ENCODE measurements at places on chromosomes 4 and X.

DNA sequence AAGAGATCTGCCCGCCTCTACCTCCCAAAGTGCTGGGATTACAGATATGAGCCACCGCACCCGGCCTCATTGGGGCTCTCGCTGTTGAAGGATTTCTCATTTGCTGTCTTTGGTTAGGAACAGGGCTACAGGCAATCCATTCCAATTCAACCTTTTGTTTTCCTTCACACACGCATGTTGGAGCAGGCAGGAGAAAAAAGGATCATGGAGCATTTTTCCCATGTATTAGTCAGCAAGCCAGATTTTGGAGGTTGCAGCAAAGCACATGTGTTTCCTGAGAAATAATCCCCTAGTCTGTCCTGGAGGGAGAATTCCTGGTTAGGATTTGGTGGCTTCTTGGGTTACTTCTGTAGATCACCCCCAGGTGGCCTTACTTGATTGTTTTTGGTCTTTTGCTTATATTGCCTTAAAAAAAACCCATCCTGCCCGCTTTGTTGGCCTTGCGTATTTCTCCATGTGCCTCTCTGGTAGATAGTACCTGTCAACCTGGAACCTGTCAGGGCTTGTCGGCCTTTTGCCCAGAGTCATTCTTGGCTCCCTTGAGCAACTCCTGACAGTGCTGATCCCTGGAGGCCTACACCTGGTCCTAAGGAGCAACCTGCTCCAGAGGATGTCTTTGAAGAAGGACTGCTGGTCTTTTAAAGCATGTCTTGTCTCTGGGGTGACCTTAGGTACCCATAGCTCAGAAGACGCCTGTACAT, 82.4 kb upstream of the CLCN4 start:
- DNase-seq, result no peak

DNA sequence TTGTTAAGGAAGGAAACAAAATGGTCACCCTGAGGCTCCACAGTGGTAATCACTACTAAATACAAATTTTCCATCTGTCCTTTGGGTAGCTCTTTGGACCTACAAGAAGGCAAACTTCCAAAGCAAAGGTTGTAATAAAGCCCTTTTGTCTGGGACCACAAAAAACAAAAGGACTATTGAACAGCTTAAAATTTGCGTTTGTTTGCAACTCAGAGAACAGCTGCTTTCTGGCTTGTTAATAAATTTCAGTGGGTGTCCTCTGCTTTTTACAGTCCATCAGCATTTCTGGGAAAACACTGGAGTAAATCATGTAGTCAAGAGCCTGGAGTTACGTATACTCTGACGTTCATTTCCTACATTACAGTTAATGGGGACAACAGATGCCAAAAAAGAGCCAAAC, 439.7 kb upstream of the DIAPH2 start:
- DNase-seq, result no peak

GRCh38 chr4:162075726-162076125, 88.1 kb downstream of the FSTL5 start:
- no peak for DNase-seq

DNA sequence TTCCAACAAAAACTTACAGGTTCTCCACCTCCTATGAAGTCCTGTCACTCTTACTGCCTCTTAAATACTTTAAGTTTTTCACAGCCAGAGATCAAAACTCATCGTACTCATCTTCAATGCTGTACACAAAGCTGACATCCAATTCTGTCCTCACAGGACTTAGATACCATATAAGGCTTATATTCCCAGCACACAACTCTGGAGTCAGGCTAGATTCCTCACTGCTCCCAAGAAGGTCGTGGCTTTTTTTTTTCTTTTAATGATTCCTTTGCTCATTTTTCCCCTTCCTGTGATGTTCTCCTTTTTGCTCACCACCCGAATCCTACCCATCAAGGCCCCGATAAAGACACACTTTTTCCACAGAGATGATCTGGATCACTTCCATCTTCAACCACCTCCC, 914 bp downstream of the TRAPPC2 start:
- no peak for DNase-seq

DNA sequence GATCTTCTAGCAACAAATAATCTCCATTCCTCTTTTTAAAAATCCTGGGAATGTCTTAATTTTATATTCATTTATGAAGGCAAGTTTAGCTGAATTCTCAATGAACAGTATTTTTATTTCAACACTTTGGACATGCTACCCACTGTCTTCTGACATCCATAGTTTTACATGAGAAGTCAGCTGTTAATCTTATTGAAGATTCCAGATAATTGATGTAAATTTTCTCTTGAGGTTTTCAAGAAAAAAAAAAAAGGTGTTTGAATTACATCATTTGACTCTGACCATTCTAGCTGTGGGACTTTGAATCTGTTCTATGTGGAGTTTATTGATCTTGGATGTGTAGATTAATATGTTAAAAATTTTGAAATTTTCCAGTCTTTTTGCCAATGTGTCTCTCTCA, 28.0 kb downstream of the PDHA2 start:
- no peak for DNase-seq

GRCh38 chr4:184387351-184387750, 87.0 kb downstream of the IRF2 start:
- no peak for DNase-seq

- DNase-seq, result no peak
These were observed 136.4 kb downstream of the REPS2 start for GRCh38 chrX:17082831-17083230.

DNA sequence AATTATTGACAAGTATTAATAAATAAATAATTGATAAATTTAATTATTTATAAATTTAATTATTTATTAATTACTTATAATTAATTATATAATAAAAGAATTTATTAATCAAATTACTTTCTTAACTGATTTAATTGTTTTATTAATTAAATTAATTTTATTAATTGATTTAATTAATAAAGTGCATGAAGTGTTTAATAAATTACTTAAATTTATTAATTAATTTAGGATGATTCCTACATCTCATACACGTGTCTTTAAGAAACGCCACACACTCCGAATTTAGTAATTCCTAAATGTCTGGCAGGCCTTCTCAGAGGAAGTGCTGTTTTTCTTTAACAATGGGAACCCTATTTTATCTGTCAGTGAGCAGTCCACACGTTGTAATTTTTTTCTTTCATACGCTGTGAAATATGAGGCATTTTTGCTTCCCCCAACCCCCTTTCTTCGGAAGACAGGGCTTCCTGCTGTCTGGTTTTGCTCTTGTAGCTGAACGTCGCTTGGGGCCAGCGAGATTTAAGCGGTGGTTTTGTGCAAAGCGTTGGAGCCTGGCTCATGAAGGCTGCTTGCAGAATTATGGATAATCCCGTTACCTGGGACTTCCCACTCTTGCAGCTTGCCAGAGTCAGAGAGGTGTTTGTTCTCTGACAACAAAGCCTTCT, 46.8 kb downstream of the CRLF2 start:
- DNase-seq, result no peak

DNA sequence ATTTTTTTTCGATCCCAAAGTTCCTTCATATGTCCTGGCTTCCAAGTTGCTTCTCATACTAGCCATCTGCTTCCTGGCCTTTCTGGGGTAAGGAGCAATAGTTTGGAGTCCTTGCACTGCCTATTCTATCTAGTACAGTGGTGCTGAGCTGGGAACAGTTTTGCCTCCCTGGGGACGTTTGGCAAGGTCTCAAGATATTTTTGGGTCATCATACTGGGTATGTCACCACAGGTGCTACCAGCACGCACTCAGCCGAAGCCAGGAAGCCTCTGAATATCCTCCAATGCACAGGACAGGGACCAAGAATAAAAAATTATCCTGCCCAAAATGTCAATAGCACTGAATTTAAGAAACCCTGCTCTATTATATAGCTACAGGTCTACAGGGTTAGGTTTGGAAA, 35.4 kb upstream of the TMSB15B start:
- DNase-seq, result no peak

DNA sequence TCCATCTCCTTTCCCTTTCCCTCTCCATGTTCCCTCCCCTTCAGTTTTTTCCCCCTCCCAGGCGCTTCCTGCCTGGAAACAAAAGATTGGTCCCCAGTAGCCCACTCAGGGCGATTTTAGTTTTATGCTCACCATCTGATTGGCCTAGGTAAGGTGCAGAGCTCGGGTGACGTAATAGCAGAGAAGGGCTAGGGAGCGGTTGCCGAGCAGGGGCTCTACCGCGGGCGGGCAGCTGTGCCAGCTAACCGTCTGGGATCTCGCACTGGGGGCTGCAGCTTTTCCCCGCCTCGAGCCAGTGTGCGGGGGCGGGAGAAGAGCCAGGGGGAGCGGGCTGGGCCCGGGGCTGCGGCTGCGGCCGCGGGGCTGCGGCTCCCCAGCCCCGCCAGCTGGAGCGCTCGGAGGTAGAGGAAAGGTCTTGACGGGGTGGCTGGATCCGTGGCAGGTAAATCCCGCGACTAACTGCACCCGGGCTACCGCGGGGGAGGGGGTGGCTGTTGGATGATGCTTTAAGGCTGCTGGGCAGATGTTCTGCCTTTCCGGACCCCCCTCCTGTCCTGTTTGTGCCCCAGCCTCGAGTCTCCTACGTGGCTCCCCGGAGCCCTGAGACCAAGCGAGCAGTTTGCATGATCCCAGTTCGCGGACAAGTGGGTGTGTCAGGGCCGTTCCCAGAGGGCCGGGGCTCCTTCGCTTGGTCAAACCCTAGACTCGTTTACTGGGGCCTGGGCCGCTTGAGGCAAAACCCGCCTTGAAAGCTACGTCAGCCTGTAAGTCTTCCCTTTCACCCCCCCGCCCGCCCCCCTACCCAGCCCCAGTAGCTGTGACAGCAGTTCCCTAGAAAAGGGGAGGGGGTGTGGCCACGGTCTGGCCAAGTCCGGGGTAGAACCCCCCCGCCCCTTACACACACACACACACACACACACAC, at the start of gene PAK3:
Gene PAK3, plus strand, starts transcription at position 218 of the 922 bp plus-strand sequence. CDS start 26,913 bp downstream, outside the sequence.
- DNase-seq, result no peak

DNA sequence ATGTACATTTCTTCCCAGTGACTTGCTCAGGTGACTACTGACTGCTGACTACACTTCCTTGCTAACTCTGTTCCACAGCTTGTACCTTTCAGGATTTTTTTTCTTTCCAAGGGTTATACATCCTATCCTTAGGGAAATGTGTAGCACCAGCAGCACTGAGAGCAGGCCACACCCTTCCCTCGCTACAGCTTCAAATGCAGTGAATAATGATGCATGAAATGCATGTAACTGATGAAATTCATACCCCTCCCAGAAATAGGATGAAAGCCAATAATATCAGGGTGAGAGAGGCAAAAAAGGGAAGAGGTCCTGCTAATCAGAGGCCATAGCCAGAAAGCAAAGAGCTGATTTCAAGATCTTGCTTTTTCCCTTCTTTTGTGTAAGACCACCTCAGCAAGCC, 6.2 kb upstream of the FGF16 start:
- no peak for DNase-seq

- DNase-seq, result no peak
These were observed 23.0 kb upstream of the CCDC149 start for GRCh38 chr4:24935856-24936255.

- no peak for DNase-seq
These were observed 30.0 kb downstream of the ANXA3 start for GRCh38 chr4:78581618-78582017.

DNA sequence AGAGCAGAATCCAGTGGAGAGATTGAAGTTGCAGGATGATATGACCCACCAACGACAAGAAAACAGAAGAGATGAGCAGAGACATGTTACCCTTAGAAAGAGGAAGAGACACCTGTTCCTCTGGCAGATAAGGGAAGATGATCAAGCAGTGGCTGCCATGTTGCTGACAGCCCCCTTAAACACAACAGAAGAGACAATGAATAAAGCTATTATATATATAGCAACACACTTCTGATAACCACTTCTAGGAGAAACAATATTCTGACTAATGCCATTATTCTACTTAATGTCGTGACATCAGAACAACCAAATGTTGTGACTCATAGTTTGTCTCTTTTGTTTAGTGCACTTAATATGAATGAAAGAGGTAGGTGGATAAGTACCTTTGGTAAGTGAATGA, 44.9 kb downstream of the SH3RF1 start:
- no peak for DNase-seq

- peak; percentile 62 for DNase-seq
These were observed 61.4 kb upstream of the TRIM2 start for GRCh38 chr4:153142700-153143438.

- DNase-seq, result no peak
These were observed 138.3 kb downstream of the AREG start for GRCh38 chr4:74583089-74583700.

DNA sequence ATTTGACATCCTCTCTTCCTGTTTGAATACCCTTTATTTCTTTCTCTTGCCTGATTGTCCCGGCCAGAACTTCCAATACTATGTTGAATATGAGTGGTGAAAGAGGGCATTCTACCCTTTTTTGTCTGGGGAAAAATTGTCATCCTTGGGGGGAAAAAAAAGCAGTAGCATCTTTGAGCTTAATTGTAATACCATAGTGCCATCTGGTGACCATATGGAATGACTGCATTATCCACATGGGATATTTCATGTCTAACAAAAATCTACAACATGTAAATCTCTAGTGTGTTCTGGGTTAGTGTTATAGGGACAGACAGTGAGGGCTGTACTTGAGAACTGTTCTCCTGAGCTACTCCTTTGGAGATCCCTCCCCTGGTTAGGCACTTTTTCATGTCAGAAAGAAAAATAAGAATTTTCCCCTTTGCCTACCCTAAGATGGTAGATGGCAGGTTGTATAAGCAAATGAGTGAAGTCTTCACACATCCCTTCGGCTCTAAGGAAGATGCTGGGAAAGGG, 26.0 kb downstream of the CAPN6 start:
- DNase-seq, result no peak

- DNase-seq, result no peak
These were observed 9.5 kb downstream of the RBPJ start for GRCh38 chr4:26330186-26330787.

DNA sequence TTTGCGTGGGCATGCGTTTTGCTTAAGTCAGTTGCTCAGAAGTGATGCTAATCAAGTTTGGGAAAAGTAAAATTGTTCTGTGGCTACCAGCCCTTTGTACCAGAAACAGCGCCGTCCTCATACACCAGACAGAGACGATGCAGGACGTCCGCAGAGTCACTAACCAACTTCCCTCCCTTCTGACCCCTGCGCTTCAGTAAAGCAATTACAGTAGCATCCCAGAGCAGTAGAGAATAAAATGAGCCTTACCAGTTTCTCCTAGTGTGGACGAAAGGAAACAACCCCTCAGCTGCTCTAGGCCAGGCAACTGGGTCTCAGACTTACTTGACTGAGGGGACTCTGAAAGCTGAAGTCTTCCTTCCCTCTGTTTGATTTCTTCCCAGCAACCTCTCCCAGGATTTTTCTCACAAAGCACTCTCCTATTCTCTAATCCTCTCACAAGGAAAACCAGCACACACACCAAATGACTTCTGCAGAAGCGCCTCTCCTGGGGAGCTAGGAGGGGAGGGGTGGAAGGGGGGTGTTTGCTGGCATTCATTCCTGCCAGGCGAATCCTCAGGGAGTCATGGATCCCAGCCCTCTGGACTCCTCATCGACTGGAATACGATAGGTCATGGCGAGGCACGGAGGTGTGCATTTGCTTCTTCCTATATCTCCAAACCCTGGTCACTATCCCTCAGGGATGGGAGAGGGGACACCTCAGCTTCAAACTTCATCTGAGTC, 56.0 kb upstream of the MID1 start:
- no peak for DNase-seq

- no peak for DNase-seq
These were observed 85.4 kb downstream of the DCHS2 start for GRCh38 chr4:154406018-154406795.

Measured in left ventricle myocardium inferior (tissue), 1 donor.